ENCODE measurements at places on chromosomes 13 and 19.

- DNase-seq, result no peak
Observed at GRCh38 chr19:49567861-49568441, 12.4 kb downstream of the NOSIP start.

DNA sequence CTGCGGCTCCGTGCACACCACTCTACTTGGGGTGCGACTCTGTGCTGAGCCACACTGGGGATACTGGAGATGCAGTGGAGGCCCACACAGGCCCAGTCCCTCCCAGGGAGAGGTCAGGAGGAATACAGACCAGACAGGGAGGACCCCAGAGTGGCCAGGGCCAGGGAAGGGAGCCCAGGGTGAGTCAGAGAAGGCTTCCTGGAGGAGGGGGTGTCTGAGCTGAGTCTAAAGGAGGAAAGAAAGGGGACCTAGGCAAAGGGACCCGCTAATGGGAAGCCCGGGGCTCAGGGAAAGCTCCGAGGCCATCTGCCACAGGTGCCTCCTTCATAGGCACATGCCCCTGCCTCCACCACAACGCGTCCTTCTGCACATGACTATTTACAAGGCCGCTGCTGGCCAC lies 13.3 kb upstream of the PRKD2 start:
- no peak for DNase-seq

DNA sequence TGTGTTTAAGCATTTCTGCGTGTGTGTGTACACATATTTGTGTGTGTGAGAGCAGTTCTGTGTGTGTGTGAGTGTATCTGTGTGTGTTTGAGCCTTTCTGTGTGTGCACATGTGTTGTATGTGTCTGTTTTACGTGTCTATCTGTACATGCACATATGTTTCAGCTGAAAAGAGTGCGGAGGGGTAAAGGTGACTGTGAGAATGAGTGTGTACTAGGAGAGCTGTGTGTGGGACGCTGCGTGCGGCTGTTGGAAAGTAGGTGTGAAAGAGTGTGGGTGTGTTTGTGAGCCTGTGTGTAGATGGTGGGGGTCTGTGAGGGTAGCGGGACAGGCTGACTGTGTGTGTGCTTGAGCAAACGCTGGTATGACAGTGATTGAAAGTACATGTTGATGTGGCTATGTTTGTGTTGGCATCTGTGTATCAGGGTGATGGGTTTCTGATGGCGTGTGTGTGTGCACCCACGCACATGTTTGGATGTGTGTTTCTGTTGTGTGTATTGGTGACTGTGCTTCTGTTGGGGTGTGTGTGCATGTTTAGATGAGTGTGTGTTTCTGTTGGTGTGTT lies 7.5 kb upstream of the TPM4 start:
- DNase-seq, result no peak

DNA sequence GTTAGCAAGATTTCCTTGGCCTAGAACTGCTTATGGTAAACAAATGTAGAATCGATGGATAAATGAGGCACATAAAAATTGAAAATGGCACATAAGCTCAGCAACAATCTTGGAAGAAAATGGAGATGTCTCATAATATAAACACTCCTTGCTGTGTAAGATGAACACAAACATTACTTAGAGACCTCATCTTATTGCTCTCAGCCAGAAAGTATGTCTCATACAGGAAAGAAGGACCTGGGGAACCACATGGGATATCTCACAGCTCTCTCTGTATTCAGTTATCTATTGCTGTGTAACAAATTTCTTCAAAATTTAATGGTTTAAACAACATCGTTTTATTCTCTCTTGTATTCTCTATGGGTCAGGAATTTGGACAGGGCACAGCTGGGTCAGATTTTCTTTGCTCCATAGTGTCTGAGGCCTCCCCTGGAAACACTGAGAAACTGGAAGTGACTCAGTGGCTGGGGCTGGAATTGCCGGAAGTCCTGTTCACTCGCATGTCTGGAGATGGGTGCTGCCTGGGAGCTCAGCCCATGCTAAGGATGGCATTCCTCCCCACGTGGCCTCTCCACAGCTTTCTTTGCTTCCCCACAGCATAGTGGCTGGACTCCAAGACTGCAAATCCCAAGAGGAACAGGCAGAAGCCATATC lies 105.1 kb downstream of the NUFIP1 start:
- no peak for DNase-seq

DNA sequence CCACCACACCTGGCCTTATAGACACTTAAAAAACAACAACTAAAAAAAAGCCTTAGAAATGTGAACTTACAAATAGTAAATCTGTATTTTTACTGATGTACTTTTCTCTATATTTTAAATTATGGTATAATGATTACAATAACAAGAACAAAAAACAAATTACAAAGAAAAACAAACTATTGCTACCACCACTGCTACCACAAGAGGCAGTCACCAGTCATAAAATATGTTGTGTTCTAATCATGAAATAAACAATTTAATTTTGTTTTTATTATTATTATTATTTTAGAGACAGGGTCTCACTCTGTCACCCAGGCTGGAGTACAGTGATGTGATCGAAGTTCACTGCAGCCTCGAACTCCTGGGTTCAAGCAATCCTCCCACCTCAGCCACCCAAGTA lies 72.2 kb downstream of the DIAPH3 start:
- no peak for DNase-seq

DNA sequence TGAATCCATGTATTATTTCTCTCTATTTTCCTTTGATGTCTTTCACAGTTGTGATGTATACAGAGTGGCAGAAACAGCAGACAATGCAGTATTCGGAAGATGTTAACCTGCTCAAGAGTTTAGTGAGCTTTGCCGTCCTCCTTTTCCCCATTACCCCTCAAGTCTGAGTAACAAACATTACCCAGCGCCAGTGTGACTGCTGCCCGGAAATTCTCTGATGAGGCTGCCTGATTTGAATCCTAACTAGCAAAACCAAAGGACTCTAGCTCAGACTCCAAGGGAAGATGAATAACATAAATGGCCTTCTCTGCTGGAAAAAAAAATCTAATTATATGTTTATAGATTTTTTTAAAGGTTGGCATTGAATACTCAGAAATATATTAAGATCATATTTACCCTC lies 247.3 kb upstream of the SOX21 start:
- no peak for DNase-seq

DNA sequence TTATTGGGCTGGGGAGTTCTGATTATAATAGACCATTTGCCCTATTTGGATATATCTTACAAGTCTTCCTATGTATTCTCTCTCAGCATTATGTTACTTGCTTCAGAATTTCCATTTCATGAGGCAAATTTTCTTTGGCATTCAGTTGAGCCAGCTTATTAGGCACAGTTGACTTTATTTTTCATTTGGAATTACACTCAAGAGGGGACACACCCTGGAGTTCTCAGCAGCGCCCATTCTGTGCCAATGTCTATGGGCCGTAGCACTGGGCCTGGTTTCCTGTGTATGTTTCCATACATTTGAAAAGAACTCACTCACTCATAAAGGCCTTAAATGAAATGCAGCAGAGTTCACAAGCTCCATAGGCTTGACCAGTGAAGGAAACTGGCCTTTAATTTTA lies 138.5 kb downstream of the KLF12 start:
- no peak for DNase-seq

- no peak for DNase-seq
Observed at GRCh38 chr13:38602266-38602665, 84.6 kb upstream of the FREM2 start.

- DNase-seq, result no peak
Observed at GRCh38 chr19:8141726-8142512, 7.5 kb downstream of the FBN3 start.

GRCh38 chr13:44425041-44425814 lies 51.6 kb downstream of the SERP2 start:
- DNase-seq, result no peak

DNA sequence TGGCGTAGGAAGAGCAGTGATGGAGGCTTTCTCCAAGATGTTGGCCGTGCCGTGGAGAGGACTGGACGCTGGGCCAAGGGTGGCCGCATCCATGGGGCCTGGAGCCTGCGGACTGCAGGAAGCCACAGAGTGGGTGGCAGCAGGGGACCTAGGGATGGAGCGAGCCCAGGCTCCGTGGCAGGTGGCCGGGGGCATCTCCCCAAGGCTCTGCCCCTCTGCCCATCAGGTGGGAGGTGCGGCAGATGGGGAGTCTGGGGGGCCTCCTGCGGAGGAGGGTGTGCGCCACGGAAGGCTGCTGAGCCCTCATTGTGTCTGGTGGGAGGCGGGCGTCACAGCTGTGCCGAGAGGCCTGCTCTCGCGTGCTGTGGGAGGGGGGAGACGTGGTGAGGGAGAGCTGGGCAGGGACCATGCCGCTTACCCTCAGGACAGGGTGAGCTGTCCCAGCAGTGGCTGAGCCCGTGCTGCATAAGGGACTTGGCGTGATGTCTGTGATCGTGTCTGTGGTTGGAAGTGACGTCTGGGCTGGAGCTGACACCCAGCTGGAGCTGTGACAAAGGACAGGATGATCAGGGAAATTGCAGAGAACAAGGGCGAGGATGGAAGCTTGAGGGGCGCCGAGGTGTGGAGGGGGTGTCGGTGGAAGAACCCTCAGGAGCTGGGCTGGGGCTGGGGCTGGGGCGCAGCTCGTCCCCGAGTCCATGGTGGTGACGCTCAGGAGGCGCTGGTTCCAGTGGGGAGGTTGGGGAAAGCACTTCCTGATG lies 13.4 kb downstream of the MCF2L start:
- no peak for DNase-seq

GRCh38 chr13:51453207-51453958 lies 547 bp upstream of the INTS6 start:
- DNase-seq, result peak; percentile 84

- DNase-seq, result no peak
Observed at GRCh38 chr13:89239361-89240127, 1568.4 kb downstream of the SLITRK5 start.

GRCh38 chr19:48194844-48195830 lies 24.7 kb downstream of the ZSWIM9 start:
- no peak for DNase-seq

- no peak for DNase-seq
Observed at GRCh38 chr19:46408664-46409039, 4.7 kb downstream of the CCDC8 start.

DNA sequence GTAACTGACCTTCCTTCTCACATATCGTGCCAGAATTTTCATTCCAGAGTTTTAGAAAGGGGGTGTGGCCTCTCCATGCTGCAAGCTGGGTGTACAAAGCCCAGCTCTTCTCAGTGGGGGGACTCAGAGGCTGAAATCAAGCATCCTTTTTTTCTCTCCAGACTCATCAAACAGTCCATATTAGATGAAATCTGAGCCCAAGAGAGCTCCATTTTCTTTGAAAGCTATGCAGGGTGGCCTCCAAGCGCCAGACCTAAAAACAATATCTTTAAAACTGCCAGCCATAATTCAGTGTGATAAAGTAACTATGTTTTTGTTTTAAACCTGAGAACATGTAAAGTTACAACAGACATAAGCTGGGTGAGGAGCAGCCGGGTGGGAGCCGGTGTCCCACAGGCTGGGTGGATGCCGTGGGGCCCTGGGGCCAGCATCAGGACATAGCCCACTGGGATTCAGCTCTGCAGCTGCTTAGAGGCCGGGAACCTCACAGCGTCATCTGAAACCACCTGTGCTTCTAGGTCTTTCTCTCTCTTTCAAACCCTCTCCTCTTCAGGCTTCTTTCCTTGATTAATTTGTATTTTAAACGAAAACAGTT lies 249.2 kb downstream of the ZNF536 start:
- no peak for DNase-seq

GRCh38 chr19:55460670-55461258 lies 678 bp downstream of the ISOC2 start:
- no peak for DNase-seq

DNA sequence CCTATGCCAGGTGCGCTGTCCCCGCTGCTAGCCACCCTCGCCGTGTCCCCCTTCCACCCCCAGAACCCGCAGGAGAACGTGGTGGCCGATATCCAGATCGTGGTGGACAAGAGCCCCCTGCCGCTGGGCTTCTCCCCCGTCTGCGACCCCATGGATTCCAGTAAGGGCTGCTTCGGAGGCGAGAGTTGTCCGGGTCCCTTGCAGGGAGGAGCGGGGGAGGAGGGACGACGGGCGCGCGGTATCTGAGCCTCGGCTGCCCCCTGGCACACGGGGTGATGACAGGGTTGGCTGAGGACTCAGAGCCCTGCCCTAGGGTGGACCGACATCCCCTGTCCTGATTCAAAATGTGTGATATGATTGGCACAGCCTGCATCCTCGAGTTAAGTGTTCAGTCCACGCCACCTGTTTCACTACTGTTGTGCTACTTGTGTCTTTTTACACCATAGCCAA lies 653 bp downstream of the MVB12A start:
- peak; percentile 14 for DNase-seq

GRCh38 chr13:29418026-29418425 lies 177.5 kb downstream of the SLC7A1 start:
- DNase-seq, result no peak

DNA sequence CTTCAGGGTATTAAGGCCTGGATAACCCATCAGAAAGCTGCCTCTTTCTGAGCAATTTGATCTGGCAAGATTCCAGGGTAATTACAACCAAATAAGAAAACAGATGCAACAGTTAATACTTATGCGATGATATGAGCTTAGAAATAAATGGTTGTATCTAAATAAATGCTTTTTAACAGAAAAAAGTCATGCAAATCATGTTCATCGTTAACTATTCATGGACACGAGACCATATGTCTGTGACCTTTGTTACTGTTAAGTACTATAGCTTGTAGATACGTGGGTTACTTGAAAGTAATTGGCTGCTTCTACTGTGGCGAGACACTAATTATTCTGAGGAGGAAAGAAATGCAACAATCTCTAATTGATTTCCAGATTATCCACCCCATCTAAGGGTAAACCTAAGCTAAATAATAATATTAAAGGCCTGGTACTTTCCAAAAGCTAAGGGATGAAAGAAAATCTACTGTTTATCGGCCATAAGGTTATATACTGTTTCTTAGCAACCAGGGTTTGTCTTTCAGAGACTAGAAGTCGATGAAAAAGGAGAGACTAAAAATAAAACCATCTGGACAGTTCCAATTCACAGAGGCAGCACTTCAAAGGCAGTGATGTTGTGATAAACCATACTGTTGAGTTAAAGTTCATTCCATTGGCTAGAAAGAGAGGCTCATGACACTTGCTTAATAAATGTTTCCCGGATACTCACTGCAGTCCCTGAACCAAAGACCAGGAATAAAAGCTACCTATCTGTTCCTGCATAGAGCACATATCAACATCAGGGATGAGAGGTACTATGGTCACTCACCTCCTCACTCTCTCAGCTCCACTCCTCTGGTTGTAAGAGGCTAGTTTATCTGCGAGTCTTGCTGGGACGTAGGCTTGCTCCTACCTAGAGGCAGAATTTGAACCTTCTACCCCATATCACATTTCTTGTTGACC lies 1.5 kb downstream of the EPSTI1 start:
- DNase-seq, result peak; percentile 57

GRCh38 chr13:66482836-66483235 lies 747.3 kb downstream of the PCDH9 start:
- DNase-seq, result no peak

GRCh38 chr13:45316338-45316737 lies 24.6 kb downstream of the TPT1 start:
- no peak for DNase-seq

DNA sequence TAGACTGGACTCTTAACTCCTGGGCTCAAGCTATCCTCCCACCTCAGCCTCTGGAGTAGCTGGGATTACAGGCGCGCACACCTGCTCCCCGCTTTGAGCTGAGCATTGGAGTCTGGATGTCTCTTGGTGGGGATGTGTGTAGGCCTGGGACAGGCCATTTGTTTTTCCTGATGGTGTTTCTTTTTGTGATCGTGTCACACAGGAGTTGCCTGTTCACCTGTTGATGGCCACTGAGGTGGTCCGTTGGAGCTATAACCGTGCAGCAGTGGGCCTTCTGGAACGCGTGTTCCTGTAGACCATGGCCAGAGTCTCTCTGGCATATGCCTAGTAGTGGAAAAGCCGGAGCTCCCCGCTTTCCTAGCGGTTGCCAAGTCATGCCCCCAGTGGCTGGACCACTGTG lies 3.5 kb downstream of the PAK4 start:
- DNase-seq, result no peak

Data from NCI-H524 (cell line).